ENCODE measurements at places on chromosomes 12 and 14. TPM values are rescaled to one million over a fixed set of nuclear protein-coding genes. Genes with fewer than 3 reads are reported as not detected.

Gene NXPH4
- total RNA-seq: 0.49 TPM

Gene CNTN1
- not detected for total RNA-seq

- no peak for DNase-seq
These were observed 771 bp downstream of the DAAM1 start for GRCh38 chr14:59189091-59189785.

DNA sequence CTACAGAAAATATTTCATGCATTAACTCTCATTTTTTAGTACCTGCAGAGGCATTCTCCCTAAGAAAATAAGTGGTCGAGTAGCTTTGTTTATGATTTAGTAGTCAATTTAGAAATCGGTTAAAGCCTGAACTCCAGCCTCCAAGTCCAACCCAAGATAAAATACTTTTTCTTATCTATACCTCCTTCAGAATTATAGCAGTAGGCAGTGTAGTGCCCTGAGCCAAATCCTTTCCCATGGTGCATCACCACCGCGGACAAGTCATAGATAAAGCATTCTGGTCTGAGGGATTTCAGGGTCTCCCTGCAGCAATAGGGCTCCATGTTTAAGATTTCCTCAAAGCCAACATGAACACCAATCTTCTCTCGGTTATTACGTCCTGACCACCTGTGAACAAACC lies 30.5 kb downstream of the USP44 start:
- no peak for DNase-seq

Gene CCDC177
- not detected for total RNA-seq

DNA sequence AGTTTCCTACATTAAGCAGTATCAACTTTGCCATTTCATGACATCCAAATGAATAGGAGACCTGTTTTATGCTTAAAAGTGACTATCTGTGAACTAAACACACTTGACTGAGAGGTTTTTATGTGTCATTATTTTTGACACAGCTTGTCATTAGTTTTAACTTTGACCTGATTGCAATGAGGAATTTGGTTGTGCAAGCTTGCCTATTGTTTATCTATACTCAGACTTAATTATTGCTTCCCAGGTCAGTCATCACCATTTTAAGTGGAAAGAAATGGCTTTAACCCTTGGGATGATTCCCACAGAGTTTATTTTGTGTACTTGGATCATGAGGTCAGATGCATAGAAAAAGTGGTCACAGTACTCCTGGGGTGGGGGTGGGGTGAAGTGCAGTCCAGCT lies 171.0 kb upstream of the PRICKLE1 start:
- DNase-seq: no peak

GRCh38 chr12:116943419-116944372 lies 32.9 kb downstream of the FBXW8 start:
- no peak for DNase-seq

DNA sequence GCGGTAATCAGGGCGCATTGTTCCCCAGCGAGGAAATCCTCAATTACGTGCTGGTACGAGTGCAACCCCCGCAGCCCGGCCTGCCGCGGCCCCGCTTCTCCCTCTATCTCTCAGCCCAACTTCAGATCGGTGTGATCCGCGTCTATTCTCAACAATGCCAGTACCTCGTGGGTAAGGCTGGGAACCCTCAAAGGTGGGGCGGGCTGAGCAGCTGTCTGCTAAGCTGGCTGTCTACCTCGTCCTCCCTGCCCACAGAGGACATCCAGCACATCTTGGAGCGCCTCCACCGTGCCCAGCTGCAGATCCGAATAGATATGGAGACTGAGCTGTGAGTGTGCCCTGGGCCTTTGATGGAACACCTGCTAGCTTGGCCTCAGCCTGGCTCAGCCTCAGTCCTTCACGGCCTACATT lies 996 bp downstream of the REC8 start:
- DNase-seq: peak; percentile 23

- DNase-seq: peak; percentile 80
These were observed 253.1 kb downstream of the EFCAB11 start for GRCh38 chr14:89701211-89702043.

Gene FAIM2
- 0.10 TPM for total RNA-seq
